ENCODE measurements at places on chromosomes 11 and 22. TPM values are rescaled to one million over a fixed set of nuclear protein-coding genes. Genes with fewer than 3 reads are reported as not detected.
A peak's percentile ranks its signal among the peaks of the same experiment; 100 is the strongest.

DNA sequence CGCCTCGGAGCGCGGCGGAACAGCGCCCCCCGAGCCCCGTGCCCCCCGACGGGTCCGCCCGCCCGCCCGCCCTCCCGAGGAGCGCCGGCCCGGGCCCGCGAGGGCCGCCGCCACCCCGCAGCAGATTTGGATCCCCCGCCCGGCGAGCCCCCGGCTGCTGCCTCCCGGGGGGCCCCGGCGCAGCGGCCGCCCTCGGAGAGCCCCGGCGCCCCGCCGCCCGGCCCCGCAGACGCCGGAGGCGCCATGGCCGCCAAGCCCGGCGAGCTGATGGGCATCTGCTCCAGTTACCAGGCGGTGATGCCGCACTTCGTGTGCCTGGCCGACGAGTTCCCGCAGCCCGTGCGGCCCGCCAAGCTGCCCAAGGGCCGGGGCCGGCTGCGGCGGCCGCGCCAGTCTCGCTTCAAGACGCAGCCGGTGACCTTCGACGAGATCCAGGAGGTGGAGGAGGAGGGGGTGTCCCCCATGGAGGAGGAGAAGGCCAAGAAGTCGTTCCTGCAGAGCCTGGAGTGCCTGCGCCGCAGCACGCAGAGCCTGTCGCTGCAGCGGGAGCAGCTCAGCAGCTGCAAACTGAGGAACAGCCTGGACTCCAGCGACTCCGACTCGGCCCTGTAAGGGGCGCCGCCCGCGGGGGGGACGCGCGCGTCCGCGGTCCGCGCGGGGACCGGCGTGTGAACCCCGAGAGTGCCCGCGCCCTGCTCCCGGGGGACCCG lies 380 bp downstream of the C11orf96 start:
- peak; percentile 94 for DNase-seq
- peak overlapping the region; percentile 63 for H3K4me3 ChIP-seq
- H3K27ac ChIP-seq, result no peak overlapping the region
- peaks cover 51% of the 10 kb centered on the region for H3K27me3 ChIP-seq

DNA sequence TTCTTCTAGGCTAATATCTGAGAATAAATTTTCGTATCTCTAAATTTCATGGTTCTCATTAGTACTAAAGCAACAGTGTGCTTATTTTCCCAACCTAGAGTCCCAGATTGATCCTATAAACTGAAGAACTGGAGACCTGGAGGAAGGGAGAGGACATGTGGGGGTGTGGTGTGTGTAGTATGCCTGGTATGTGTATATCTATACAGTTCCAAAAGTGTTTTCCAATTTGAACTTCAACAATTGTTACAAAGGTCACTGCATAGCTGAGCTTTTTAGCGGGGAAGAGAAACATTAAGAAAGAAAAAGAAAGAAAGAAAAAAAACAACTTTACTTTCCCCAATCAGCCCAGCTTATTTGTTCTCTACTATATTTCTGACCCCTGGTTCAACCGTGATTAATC lies 152.1 kb downstream of the SOX6 start:
- no peaks in the 10 kb centered on the region for H3K4me1 ChIP-seq
- H3K4me3 ChIP-seq, result no peak overlapping the region
- DNase-seq, result no peak
- H3K36me3 ChIP-seq, result no peaks in the 10 kb centered on the region
- no peak overlapping the region for H3K27ac ChIP-seq

DNA sequence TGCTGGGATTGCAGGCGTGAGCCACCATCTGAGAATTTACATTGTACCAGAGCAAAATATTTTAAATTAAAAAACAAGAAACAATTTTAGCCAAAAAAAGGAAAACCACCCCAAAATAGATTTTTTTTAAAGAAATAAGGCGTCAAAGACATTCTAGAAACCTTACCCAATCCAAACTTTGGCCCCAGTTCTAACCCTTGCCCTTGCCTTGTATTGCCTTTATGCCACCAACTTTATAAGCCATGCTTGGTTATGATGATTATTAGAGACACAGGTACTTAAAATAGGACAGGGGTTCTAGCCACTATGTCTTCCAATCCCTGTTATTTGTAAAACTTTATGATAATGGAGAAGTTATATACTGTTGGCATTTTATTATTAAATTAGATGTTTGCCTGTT lies 11.8 kb downstream of the C11orf54 start:
- no peak overlapping the region for H3K27ac ChIP-seq
- H3K36me3 ChIP-seq, result peaks cover 17% of the 10 kb centered on the region
- no peaks in the 10 kb centered on the region for H3K27me3 ChIP-seq
- H3K4me3 ChIP-seq, result no peak overlapping the region
- no peaks in the 10 kb centered on the region for H3K4me1 ChIP-seq

- no peaks in the 10 kb centered on the region for H3K36me3 ChIP-seq
- no peak overlapping the region for H3K4me3 ChIP-seq
- H3K4me1 ChIP-seq, result no peaks in the 10 kb centered on the region
- no peaks in the 10 kb centered on the region for H3K27me3 ChIP-seq
- no peak overlapping the region for H3K27ac ChIP-seq
Observed at GRCh38 chr11:100800202-100800601, 113.1 kb downstream of the ARHGAP42 start.

DNA sequence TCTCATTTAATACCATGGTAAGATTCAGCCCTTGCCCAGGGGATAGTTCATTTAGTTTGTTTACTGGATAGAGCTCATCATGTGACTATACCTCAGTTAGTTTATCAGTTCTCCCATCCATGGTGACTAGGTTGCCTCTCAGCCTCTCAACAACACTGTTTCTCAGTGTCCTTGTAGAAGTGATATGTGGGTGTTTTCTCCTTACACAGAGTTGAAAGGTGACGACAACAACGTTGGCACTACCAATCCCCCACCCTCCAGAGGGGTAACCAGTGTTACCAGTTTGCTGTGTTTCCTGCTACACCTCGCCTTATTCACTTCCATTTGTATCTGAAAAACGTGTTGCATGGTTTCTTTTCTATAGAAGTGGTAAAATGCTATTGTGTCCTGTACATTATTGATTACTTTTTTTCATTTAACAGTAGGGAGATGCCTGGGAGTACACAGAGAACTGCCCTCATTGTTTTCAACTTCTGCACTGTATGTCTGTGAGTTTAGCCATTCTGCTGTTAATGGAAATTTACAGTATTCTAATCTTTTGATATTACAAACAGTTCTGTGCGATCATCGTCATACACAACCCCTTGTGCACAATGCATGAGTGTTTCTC lies 11.6 kb downstream of the NEAT1 start:
- H3K36me3 ChIP-seq, result peaks cover 84% of the 10 kb centered on the region
- H3K4me1 ChIP-seq, result peaks cover 84% of the 10 kb centered on the region
- no peaks in the 10 kb centered on the region for H3K27me3 ChIP-seq
- peak overlapping the region; percentile 51 for H3K4me3 ChIP-seq
- peak overlapping the region; percentile 68 for H3K27ac ChIP-seq

Gene SLC22A12
- not detected for total RNA-seq

Gene CRYBB2
- total RNA-seq, result not detected

- H3K27ac ChIP-seq, result peak overlapping the region; percentile 72
- peaks cover 24% of the 10 kb centered on the region for H3K4me1 ChIP-seq
- no peaks in the 10 kb centered on the region for H3K27me3 ChIP-seq
- no peaks in the 10 kb centered on the region for H3K36me3 ChIP-seq
- peak overlapping the region; percentile 97 for H3K4me3 ChIP-seq
Observed at GRCh38 chr11:57566905-57567514, 462 bp downstream of the UBE2L6 start.

DNA sequence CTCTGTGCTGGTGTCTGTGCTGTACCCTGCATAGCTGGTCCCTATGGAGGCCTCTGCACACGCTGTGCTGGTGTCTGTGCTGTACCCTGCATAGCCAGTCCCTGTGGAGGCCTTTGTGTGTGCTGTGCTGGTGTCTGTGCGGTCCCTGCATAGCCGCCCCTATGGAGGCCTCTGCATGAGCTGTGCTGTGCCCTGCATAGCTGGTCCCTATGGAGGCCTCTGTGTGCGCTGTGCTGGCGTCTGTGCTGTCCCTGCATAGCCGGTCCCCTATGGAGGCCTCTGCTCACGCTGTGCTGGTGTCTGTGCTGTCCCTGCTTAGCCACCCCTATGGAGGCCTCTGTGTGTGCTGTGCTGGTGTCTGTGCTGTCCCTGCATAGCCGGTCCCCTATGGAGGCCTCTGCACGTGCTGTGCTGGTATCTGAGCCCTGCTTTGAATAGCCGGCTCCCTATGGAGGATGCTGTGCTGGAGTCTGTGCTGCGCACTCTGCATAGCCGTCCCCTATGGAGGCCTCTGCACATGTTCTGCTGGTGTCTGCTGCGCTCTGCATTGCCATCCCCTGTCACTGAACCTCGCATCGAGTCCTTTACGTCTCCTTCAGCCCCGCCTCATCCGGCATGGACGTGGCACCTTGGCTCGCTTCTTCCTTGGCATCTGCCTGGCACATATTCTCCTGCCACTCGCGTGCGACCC lies 6.2 kb downstream of the NADSYN1 start:
- no peak overlapping the region for H3K27ac ChIP-seq
- H3K4me1 ChIP-seq, result no peaks in the 10 kb centered on the region
- H3K27me3 ChIP-seq, result no peaks in the 10 kb centered on the region
- no peak for DNase-seq

GRCh38 chr11:94028436-94028835 lies 7.3 kb downstream of the HEPHL1 start:
- H3K4me3 ChIP-seq, result no peak overlapping the region
- H3K27me3 ChIP-seq, result no peaks in the 10 kb centered on the region
- H3K4me1 ChIP-seq, result no peaks in the 10 kb centered on the region
- H3K27ac ChIP-seq, result no peak overlapping the region
- H3K36me3 ChIP-seq, result no peaks in the 10 kb centered on the region
- DNase-seq, result no peak
